ENCODE measurements at places on chromosomes 7 and 10.

GRCh38 chr10:58897708-58898107, 278.7 kb upstream of the PHYHIPL start:
- no peak for DNase-seq

- no peak for DNase-seq
These were observed 259.9 kb upstream of the ZMIZ1 start for GRCh38 chr10:78808736-78809367.

DNA sequence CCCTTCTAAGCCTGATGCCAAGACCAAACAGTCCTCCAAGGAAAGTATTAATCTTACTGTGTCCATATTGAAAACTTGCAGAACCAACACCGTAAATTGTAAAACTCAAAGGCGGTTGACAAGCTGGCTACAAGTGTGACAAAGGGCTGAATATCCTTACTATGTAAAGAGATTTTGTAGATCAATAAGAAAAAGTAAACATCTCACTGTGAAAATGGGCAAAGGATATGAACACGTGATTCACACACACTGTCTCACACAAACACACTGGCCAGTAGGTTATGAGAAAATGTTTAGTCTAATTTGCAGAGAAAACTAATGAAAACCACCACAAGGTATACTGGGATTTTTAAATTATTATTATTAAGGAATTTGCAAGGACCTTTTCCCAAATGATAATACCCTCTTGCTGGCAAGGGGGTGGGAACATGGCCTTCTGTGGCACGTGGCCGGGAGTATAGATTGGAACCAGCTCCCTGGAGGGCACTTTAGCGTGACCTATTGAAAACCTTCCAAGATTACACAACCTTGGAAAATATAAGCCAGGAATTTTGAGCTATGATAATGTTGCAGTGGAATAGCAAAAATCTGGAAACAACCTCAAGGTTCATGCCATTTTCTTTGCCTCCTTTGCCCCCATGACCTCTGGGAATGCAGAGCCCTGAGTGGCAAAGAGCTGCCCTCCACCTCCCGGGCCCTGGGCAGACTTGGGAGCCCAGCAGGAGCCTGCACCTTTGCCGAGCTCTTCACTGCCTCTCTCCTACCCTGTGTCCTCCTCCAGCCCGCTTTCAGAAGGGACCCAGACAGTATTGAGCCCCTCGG, 26.2 kb upstream of the SLC29A3 start:
- DNase-seq = no peak

DNA sequence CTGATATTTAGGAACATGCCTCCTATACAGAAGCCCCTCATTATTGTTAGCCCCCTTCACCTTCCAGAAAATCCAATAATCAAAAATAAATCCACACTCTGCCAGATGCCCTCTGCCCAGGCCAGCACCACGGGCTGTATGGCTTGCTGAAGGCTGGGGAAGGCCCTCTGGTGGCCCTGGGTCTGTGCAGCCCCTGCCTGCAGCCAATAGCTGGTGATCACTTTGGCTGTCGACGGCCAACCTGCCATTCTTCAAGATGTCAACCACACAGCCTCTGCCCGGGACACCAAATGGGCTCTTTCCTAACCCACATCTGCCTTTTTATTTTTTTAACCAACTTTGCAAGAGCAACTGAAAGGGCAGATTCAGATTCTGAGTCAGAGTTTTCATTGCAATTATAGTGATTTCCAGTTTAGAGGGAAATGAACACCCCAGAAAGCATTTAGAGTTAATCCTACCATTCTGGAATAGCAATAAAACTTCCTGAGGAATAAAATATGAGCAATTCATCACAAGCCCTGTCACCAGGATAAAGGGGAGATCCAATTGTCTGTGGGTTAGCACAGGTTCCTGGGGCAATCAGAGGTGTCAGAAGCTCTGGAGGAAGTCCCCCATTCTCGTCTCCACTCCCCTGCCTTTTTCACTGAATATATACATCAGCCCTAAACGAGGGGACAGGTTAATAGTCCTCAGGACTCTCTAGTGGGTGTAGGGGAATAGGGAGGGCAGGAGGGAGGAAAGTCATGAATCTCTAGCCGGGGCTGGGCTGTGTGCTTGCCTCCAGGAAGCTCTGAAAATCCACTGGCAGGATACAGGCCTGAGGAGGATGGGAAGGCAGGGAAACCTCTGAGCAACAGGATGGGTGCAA, 211.3 kb downstream of the GRID1 start:
- no peak for DNase-seq

DNA sequence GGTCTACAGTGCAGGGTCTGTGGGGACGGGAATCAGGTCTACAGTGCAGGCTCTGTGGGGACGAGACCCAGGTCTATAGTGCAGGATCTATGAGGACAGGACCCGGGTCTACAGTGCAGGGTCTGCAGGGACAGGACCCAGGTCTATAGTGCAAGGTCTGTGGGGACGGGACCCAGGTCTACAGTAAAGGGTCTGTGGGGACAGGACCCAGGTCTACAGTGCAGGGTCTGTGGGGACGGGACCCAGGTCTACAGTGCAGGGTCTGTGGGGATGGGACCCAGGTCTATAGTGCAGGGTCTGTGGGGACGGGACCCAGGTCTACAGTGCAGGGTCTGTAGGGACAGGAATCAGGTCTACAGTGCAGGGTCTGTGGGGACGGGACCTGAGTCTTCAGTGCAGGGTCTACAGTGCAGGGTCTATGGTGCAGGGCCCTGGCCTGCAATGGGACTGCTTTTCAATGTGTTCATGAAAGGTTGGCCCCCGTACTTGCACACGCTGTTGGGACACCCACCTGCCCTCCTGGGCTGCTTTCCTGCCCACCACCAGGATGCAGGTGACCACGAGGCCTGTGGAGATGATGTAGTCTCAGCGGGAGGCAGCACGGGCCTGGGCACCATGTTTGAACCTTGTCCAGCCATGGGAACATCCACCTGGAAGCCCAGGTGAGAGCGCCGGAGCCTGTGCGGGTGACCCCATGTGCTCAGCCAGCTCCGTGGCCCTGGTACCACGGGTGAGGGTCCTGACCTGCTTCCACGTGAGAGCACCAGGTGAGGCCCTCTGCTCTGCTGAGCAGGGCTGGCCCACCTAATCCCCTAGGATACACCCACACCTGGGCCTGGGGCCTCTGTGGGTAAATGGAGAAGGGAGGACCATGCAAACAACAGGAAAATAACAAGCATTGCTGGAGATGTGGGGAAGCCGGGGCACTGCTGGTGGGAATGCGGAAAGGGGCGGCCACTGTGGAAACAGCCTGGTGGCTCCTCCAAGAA, 91.4 kb upstream of the DIP2C start:
- no peak for DNase-seq

GRCh38 chr7:93015779-93016481, 101.8 kb downstream of the SAMD9 start:
- peak; percentile 61 for DNase-seq

DNA sequence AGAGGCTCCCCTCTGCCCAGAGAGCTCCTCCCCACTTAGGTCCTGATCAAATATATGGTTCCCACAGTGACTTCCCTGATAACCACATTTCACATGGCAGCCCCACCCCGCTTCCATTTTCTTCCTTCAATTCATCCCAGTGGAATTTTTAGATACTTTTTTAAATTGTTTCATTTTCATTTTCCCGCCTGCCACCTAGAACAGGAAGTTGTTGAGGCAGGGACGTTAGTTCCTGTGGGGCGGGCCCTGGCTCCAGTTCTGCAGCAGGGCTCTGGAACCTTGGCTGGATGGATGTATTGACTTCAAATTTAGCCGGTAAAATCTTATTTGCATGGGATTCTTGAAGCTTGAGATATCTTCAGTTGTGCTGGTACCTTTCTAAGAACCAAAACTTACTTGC, 226.6 kb downstream of the PAXIP1 start:
- no peak for DNase-seq

DNA sequence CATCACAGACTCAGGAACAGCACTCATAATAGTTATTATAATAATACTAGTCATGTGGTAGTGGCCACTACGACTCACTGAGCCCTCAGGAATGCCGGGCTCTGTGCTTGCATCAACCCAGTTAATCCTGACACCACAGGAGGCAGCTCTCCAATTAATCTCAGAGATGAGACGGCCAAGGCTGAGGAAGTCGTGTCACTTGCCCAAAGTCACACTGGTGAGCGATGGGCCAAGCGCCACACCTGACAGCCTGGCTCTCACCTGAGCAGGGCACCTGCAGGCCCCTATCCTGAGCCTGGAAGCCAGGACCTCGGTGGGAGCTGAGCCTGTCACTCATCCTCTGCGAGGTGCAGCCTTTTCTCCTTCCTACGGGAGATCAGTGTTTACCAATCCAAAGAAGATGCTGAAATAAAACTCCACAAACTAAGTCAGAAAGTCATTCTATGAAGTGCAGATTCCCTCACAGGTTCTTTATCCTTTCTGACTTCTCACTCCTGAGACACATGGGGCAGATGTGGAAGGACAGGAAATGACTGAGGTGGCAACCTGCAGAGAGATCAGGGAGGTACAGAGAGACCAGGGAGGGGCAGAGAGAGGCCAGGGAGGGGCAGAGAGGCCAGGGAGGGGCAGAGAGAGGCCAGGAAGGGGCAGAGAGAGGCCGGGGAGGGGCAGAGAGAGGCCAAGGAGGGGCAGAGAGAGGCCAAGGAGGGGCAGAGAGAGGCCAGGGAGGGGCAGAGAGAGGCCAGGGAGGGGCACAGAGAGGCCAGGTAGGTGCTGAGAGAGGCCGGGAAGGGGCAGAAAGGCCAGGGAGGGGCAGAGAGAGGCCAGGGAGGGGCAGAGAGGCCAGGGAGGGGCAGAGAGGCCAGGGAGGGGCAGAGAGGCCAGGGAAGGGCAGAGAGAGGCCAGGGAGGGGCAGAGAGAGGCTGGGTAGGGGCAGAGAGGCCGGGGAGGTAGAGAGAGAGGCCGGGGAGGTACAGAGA, 38.5 kb downstream of the VIPR2 start:
- no peak for DNase-seq

DNA sequence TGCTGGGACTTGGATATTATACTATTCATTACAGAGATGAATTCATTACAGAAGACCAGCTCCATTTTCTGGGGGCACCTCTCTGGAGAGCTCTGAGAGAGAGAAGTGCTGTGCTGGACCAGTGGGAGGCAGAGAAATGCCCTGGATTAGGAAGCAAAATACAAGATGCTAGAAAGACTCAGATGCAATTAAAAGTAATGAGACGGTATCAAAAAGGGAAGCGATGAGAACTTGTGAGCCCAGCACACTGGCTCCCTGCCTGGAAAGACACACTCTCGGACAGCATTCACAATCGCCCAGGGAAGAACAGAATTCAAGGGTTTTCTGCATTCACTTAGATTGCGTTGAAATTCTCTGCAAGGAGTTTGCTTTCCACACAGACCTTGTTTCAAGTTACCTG, 3.5 kb upstream of the FRAT2 start:
- no peak for DNase-seq

DNA sequence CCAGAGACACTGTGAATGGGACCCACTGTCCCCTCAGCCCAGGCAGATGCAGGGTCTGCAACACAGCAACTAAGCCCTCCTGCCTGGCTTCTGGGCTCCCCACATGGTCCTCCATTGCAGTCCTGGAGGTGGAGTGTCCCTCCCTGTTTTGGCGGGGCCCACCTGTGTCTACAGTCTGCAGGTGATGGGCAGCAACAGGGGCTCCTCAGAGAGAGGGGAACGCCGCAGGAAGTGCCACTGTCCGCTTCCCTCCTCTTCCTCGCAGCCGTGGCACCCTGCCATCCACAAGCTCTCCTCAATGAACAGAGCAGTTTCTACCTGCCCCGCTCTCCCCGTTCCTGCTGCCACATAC, 9.3 kb downstream of the CAMK2G start:
- no peak for DNase-seq

DNA sequence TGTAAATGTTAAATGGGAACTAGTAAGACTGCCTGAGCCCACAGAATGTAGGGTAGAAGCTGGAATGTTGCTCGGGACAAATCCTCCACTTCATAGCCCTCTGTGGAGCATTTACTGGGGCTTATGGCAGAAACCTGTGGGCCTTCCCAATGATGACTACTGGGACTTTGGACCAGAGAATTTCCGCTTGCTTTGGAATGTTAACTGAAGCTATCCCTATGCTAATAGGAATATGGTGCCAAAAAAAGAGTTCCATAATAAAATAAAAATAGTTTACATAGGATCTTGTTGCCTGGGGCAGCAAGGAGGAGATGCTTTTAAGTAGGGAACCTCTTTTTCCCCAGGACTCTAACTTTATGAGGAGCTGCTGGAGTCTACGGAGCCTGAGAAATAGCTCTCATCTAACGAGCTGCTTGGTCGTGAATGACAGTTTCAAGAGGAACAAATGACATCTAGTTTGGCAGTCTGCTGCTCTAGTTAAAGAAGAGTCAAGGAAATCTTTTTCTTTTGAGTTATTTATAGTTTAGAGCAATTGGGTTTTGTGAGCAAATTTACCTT, 5.7 kb upstream of the DYNC2I1 start:
- no peak for DNase-seq

GRCh38 chr10:60573336-60573735, 183.7 kb upstream of the ANK3 start:
- DNase-seq = no peak

- DNase-seq = no peak
These were observed 359.8 kb upstream of the KLF6 start for GRCh38 chr10:4144817-4145216.

DNA sequence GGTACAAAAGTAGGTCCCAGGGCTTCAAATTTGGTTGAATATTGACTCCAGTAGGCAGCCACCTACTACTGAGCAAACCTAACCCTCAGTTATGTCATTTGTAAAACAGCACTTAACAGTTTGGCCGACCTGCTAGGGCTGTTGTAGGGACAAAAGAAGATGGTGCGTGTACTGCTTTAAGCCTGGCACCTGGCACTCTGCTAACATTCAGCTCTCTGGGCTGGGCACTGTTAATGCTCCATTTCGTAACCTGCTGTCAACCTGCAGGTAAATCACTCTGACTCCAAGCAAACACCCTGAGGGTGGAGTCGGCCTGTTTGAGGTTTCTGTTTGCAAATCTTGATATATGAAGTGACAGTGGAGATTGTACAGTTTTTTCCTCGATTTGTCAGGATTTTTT, 7.2 kb downstream of the ZKSCAN1 start:
- DNase-seq = no peak

- DNase-seq = no peak
These were observed 623.1 kb downstream of the ACTR3B start for GRCh38 chr7:153382641-153383101.

GRCh38 chr7:140203556-140203955, 26.8 kb upstream of the KDM7A start:
- DNase-seq = no peak

GRCh38 chr7:117140921-117141320, 181.9 kb downstream of the WNT2 start:
- DNase-seq = no peak

DNA sequence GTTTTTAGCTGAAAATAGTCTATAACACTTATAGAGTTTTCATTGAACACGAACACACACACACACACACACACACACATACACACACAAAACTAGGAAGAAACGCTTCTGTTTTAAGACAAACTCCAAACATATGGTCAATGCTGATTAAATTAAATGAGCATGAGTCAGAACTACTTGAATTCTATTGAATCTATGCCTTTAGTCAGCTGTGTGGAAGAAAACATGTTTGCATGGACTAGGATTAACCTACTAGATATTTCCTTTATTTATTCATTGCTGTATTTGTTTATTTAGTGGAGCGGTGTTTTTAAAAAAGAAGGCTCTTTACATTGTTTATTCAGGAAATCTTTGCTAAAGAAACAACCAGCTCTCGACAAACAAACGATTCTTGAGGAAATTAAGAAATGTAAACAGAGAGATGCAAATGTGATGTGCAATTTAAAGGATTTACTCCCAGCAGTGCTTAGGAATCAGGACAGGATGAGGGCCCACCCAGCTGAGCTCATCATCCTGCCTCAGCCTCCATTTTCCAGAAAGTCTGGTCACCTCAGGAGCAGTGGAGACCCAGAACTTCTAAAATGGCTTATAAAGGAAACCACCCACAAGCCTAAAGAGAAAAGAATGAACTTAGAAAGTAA, 83.2 kb downstream of the PDE1C start:
- DNase-seq = no peak

Measured in left renal cortex interstitium (tissue), 4 donors.